ENCODE measurements at places on chromosomes 6 and 20.

GRCh38 chr6:166485651-166486535 is 100.6 kb downstream of the RAMACL start:
- no peak for DNase-seq

DNA sequence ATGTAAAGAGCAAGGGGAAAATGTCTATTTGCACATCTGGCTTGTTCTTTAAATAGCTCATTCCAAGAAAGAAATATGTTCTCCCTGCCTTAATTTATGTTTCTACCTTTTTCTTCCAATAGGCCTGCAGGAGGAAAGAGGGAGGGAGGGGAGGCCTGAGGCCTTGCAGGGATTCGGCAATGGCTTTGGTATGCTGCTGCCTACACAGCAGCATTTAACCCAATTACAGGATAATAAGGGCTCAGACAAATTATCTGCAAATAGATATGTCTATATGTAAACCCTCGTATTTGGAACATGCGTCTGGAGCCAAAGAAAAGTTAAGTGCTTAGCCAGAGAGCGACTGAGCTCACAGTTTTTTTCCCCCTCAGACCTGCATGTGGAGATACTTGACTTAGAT is 277.2 kb downstream of the CDC5L start:
- no peak for DNase-seq

DNA sequence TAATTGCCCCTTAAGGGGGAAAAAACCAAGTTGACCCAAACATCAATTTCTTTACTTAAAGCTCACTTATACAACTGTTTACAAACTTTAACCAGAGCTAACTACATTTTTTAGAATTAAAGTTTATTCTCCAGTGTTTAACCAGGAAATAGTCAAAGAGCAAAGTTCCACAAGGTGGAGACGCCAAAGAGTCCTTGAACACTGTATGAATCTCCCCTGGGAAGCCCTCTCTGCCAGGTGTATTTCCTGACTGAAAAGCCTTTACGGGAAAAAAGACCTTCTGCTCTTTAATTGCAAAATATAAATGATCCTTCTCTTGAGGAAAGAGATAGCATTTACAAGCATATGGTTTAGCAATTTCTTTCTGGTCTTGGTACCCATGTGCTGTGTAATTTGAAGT is 36.2 kb downstream of the BTBD9 start:
- DNase-seq, result no peak

GRCh38 chr20:57282670-57283361 is 16.4 kb upstream of the BMP7 start:
- no peak for DNase-seq

DNA sequence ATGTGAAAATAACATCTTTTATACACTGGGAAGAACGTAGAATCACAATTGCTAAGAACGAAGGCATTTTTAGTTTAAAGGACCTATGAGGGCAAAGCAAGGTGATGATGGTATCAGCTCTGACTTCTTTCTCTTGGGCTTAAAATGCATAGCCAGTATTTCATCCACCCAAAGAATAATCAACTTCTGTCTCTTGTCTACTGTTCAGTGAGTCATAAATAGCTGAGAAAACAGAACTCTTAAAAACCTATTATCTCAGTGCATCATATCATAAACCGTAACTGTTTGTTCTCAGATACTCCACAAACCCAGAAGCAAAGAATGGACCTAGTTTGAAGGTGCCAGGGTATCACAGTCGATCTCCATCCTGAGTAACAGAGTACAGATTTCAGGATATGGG is 5.2 kb downstream of the PHF10 start:
- no peak for DNase-seq
